AG10803 (cell line): ENCODE measurements at places on chromosomes 3 and 15.
A peak's percentile ranks its signal among the peaks of the same experiment; 100 is the strongest.

DNA sequence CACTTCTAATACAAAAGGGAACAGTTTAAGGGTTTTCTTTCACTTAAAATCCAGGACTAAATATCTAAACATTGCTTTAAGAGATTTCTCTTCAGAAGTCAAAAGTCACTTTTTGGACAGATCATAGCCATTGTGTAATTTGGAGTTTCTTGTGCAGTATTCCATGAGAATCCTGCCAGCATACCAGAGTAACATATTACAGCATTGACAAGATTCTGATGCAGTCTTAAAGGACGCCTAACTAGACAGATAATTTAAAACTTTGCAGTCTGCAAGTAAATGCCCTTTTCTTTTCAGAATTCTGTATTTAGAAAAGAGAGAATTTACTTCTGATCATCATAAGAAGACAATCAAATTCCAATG lies 17.5 kb upstream of the IGSF10 start:
- peak; percentile 29 for DNase-seq

DNA sequence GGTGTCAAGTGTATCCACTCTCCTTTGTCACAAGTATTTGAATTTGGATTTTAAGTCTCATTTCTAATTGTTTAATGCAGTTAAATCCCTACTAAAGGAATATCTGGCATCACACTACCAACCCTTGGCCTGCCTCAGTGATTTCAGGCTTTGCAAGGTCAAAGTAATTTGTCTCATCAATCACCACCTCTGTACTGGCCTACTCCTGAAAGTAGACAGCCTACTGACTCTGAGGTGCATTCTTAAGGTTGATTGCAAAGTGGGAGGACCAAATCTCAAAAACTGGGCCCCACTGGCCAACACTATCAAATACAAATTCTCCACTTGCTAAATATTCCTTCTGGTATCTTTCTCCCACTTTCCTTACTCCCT lies 851 bp upstream of the TEX55 start:
- DNase-seq: no peak

GRCh38 chr3:30299674-30300385 lies 306.6 kb upstream of the TGFBR2 start:
- DNase-seq: no peak

- no peak for DNase-seq
These were observed 28.5 kb upstream of the KCNMB2 start for GRCh38 chr3:178507507-178508442.

- peak; percentile 84 for DNase-seq
These were observed 82.8 kb downstream of the PLXNA1 start for GRCh38 chr3:127065561-127066290.

- peak; percentile 14 for DNase-seq
These were observed 669.9 kb downstream of the OTOL1 start for GRCh38 chr3:162166543-162166942.

DNA sequence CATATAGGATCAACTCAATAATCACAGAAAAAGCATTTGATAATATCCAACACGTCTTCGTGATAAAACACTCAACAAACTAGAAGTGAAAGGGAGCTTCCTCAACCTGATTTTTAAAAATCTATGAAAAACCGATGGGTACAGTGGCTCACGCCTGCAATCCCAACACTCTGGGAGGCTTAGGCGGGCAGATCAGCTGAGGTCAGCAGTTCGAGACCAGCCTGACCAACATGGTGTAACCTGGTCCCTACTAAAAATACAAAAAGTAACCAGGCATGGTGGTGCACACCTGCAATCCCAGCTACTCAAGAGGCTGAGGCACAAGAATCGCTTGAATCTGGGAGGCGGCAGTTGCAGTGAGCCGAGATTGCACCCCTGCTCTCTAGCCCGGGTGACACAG lies 2.2 kb upstream of the MFGE8 start:
- DNase-seq: no peak

- no peak for DNase-seq
These were observed 75.9 kb upstream of the UBE2E2 start for GRCh38 chr3:23127196-23127595.

DNA sequence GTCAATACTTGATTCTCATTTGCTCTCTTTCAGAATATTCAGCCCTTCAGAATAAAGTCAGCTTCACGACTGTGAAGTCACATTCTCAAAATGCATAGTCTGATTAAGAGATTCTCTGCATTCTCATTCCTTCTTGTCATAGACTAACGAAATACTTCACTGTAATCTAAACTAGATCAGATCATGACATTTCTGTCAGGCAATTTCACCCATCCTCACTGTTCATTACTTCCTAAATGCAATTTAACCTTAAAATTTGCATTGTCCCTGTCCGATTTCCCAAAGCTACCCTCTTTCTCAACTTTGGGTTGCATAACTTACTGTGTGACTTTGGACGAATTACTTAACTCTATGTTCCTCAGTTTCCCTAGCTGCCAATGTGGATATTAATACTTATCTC lies 6.2 kb downstream of the RPL22L1 start:
- DNase-seq: no peak

- no peak for DNase-seq
These were observed 65.2 kb upstream of the UBE2E1 start for GRCh38 chr3:23740517-23740965.

DNA sequence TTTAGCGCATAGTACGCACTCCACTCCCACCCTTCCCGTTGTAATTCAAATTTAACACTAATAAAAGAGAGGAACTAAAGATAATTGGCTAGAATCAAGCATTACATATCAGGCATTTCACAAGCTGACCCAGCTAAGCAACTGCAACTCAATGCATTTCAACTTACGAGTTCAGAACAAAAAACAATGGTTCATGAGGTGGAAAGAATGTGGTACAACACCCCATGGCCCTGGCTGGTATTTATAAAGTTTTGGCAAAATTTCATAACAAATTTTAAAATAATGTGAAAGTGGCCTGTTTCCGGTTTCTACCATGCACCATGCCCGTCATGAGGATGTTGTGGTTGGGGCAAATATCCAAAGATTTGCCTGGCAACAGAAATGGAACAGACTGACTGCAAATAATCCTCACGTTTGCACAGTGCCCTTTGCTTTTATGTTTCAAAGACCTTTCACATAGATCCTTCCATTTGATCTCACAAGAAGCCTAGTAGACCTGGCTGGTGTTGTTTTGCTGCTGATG lies 455.3 kb upstream of the NR2F2 start:
- peak; percentile 73 for DNase-seq

- no peak for DNase-seq
These were observed 140.0 kb downstream of the MEIS2 start for GRCh38 chr15:36960179-36960946.

- DNase-seq: no peak
These were observed 513.9 kb downstream of the NLGN1 start for GRCh38 chr3:173911446-173911845.

GRCh38 chr15:32803631-32804030 lies 85.8 kb downstream of the GREM1 start:
- DNase-seq: no peak

- no peak for DNase-seq
These were observed 31.4 kb upstream of the NOX5 start for GRCh38 chr15:68982976-68983563.

GRCh38 chr3:16890597-16891333 lies 6.0 kb downstream of the PLCL2 start:
- DNase-seq: no peak

GRCh38 chr3:31364711-31365110 lies 168.0 kb upstream of the STT3B start:
- DNase-seq: peak; percentile 62

DNA sequence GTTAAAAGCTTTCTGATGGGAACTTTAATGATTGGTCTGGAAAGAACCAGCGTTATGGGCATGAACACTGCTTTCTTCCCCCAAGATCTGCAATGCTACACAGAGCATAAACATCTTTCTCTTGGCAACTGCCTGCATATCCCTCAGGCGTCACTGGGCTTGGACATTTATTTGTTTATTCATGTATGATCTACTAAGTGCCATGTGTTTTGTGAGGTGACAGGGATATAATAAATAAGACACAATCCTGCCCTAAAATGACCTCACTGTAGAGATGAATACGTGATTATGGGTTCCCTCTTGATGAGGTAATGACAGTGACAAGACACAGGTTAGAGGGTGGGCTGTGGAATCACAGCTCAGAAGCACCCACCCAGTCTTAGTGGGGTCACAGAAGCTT lies 485.3 kb downstream of the PDCD6IP start:
- no peak for DNase-seq

DNA sequence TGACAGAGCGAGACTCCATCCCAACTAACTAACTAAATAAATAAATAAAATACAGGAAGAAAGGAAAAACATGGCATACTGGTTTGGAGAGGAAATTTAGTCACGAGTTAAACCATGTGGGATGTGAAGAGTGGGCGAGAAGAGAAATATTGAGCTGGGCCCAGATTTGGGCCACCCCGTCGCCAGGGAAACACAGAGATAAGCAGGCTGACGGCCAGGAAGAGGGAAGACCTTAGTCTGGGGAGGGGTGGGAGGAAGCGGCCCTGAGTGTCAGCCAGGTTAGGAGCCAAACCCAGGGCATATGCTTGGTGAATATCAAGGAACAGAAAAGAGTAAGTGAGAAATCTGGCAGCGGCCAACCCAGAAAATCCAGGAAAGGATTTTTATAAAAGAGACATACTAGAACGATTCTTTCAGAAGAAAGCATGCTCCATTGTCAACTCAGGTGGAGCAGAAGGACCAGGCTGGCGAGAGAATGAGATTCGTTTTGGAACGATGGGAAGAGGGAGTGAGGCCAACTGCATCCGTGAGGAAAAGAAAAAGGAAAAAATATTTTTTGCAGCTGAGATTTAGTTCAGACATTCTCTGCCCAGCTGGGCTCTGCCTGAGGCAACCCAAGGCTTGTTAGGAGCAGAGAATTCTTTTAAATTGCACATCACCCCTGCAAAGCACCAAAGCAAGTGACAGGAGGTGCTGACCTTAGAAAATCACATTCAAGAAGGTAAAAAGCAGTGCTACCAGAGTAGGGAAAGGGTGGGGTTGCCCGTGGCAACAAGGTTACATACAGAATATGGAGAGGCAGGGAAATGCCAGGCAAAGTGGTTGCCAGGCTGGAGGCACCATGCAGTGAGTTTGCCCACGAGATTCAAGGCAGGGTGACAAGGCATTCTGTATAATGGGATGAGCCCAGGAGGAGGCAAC lies 59.3 kb upstream of the RAD18 start:
- DNase-seq: no peak

- no peak for DNase-seq
These were observed 684.4 kb downstream of the GRM7 start for GRCh38 chr3:7545334-7545733.

DNA sequence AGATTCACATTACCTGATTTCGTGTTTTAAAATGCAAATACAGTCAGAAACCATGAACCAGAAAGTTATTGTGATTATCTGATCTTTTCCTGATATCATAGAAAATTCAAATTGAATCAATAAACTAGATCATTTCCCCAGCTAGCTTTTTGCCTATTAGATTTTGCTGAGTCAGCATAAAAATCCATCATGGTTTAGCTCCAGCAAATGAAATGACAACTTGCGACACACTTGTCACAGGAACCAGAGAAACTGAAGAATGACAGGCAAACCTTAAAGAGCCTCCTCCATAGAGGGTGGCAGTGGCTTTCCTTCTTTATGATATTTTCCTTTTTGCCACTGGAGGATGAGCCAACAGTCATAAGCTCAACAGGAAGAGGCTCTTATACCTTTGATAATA lies 30.6 kb upstream of the TMEM108 start:
- no peak for DNase-seq

- no peak for DNase-seq
These were observed 3.2 kb downstream of the MAPKBP1 start for GRCh38 chr15:41777421-41777973.

- no peak for DNase-seq
These were observed 1.3 kb downstream of the NOP10 start for GRCh38 chr15:34341381-34342212.

DNA sequence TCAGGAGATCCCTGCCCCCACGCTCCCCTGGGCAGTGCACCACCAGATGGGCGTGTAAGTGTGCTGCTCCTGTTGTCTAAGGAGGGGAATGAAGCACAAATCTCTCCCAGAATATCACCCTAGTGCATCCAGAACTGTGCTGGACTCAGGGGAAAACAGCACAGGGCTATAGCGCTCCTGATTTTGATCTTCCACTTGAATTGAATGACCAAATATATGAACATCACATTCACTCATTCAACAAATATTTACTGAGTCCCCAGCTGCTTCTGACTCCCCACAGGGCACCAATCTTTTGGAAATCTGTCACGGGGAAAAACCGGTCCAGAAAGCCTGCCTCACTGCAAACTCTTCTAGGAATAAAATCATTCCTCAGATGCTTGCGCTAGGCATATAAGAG lies 2.4 kb downstream of the CPLX3 start:
- DNase-seq: no peak

GRCh38 chr3:59040902-59041301 lies 8.9 kb downstream of the CFAP20DC start:
- no peak for DNase-seq

- no peak for DNase-seq
These were observed 188.4 kb downstream of the ABHD5 start for GRCh38 chr3:43879166-43879565.

GRCh38 chr15:42083916-42084315 lies 10.4 kb downstream of the PLA2G4D start:
- no peak for DNase-seq

DNA sequence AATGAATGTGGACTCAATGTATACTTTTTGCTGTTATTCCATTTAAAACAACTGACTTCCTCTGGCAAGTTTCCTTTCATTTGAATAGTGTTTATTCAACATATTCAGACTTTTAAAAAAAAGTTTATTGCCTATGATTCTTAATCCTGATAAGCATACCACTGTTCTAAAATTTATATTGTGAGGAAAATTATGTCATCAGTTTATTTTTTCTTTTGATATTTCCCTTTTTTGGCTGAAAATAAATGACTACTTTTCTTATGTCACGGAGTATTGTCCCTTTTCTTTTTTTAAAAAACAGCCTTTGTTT lies 109.5 kb downstream of the CDIN1 start:
- DNase-seq: no peak
